Bone marrow (tissue), 2 donors: ENCODE measurements at places on chromosomes 3 and 15.

GRCh38 chr3:45986303-45986982 is 9.2 kb downstream of the FYCO1 start:
- no peak for DNase-seq

GRCh38 chr3:105762749-105763658 is 105.8 kb downstream of the CBLB start:
- no peak for DNase-seq

- no peak for DNase-seq
Measured at GRCh38 chr3:88852606-88853005, 254.8 kb upstream of the EPHA3 start.

DNA sequence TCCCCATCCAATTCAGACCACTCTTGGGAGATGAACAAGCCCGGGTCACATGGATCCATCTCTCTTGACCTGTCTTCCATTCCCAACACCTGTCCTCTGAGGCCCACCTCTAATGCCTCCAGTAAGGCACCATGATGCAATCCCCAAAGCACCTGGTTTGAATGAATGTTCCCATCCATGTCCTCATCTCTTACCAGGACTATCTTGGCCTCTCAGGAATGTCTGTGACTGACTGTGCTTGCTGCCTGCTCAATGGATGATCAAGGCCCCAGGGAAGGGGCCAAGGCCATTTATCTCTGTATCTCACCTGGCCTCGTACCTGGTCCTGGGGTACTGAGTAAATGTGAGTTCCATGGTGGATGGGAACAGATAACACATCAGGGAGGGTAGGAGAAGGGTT is 49.7 kb downstream of the SLCO2A1 start:
- no peak for DNase-seq

- DNase-seq = no peak
Measured at GRCh38 chr3:65995030-65995429, 43.7 kb downstream of the MAGI1 start.

GRCh38 chr3:50154476-50154839 is 666 bp upstream of the SEMA3F start:
- no peak for DNase-seq

DNA sequence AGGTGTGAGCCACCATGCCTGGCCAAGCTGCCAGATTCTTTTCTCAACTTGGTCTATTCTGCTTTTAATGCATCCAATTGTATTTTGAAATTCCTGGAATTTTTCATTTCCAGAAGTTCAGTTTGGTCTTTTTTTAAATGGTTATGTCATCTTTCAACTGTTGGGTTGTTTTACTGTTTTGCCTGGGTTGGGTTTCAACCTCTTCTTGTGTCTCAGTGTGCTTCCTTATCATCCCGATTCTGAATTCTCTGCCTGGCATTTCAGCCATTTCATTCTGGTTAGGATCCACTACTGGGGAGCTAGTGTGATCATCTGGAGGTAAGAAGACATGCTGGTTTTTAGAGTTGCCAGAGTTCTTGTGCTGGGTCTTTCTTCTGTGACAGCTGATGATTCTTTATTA is 61.5 kb downstream of the LRRC49 start:
- DNase-seq = no peak

- DNase-seq = no peak
Measured at GRCh38 chr3:149402481-149402880, 25.0 kb upstream of the TM4SF1 start.

GRCh38 chr15:37009288-37009687 is 91.1 kb downstream of the MEIS2 start:
- no peak for DNase-seq

DNA sequence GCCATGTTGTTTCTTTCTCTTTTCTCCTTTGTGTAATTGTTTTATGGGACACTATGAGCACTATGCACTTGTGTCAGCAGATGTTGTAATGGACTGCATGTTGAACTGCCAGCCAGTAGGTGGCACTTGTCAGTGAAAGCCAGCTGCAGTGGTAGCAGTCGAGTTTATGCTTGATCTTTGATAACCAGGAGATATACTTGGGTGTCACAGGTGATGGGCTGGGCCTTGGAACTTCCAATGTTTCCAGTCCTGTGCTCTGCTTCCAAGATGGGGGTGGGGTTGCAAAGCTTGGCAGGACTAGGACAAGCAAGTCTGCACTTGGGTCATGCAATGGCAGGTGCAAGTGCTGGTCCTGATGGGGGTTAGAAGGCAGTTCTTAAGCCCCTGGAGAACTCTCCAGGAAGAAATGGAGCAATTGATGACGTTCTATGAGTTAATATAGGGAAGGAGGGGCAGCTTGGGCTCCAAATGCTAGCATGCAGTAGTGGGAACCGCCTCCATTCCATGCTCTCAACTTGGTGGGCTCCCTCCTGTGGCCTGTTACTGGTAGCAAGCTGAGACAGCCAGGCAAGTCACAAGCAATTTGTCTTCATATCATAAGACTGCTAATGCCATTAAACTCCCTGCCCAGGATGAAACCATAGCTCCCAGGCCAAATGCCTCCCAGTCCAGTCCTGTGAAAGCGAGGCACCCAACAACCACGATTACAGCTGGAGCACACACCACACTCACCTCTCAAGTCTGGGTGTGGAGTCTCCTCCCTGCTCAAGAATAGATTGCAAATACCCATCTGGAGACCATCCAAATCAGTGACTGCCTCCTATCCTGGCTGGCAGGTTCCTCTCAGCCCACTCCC is 287.2 kb downstream of the CGGBP1 start:
- DNase-seq = no peak

GRCh38 chr15:50803479-50804180 is 38.1 kb upstream of the SPPL2A start:
- no peak for DNase-seq

- DNase-seq = no peak
Measured at GRCh38 chr15:26945046-26945445, 25.9 kb upstream of the GABRG3 start.

GRCh38 chr15:101105059-101105891 is 146.6 kb downstream of the CHSY1 start:
- DNase-seq = no peak

DNA sequence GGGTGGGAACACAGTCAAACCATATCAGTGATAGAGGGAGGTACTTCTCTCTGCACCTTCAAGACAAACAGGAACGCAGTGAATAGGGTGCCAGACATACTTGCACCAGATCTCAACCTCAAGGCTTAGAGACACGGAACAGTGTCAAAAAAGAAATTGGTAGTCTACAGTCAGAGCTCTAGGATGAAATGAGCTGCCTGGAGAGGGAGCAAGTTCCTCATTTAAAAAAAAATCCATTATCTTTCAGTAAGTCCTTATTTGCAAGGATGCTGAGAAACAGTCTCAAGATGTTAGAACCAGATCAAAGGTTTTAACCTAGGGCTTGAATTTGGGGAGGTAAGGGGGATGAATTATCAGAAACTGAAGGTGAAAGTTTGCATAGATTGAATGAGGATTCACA is 20.2 kb upstream of the LMCD1 start:
- no peak for DNase-seq

- DNase-seq = peak; percentile 1
Measured at GRCh38 chr15:33132722-33133345, 61.7 kb downstream of the FMN1 start.

GRCh38 chr3:25448750-25449692 is 21.0 kb downstream of the RARB start:
- no peak for DNase-seq

- no peak for DNase-seq
Measured at GRCh38 chr3:184767377-184767776, 44.6 kb upstream of the VPS8 start.

- DNase-seq = no peak
Measured at GRCh38 chr3:64187065-64187959, 38.0 kb downstream of the PRICKLE2 start.

GRCh38 chr3:132198516-132198915 is 118.7 kb upstream of the ACP3 start:
- no peak for DNase-seq

DNA sequence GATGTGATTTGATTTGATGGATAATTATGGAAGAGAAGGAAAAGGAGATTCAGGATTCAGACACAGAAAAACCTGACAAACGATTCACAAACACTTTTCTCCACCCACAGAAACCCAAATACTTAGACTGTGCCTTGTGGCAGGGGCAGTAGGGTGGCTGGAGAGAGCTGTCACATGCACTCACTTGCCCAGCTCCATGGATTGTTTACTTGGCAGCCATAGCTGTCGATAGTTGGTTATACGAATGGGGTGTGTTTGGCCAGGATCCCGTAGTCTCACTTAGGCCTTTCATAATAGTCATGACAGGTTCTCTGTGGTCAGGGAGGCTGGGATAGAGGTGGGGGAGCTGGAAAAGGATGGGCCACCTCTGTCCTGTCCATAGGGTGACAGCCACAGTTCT is 76.9 kb downstream of the CACNA1D start:
- no peak for DNase-seq

DNA sequence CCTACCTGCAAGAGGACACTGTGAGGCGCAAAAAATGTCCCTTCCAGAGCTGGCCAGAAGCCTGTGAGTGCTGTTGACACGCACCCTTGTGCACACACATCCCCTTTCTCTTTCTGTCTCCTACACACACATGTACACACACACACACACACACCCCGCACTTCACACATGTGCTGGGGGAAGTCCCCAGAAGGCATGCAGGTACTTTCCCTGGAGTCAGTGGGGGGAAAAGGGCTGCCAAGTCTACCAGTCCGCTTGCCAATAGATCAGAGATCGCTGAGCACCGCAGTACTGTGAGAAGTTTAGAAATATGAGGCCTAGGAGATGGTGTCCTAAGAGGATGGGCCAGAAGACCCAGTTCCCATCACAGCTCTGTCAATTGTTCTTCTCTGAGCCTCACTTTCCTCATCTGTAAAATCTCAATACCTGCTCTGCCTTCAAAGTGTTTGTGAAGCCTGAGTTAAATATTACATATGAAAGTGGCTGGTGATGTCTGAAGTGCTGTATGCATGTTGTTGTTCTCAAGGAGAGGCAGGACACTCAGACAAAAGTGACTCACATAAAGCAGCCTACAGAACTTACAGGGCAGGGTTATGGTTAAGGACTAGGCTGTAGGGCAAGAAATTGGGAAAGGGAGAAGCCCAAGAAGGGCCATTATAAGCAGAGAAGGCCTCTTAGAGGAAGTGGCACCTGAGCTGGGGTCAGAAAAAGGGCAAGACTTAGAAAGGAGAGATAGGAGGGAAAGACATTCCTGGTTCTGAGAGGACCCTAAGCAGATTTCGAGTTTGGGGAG is 6.8 kb downstream of the IL17RE start:
- DNase-seq = no peak

GRCh38 chr15:78984041-78984440 is 39.2 kb upstream of the CTSH start:
- no peak for DNase-seq

DNA sequence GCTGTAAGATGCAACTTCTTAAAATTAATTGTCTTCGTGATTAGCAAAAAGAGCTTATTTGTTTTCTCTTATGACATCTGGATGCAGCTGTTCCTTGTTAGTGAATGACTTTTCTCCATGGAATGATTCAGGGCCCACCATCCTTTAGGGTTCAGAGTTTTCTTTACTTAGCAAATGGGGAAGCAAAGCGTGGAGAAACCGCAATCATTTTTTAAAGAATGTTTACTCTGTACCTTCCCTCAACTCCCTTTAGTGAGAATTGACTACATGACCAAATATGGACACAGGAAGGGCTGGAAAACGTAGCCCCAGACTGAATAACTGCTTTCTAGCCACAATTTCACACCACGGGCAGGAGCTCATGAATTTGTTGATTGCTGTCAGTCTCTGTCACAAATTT is 130.1 kb downstream of the EDEM1 start:
- DNase-seq = no peak

GRCh38 chr15:38538328-38539007 is 26.1 kb downstream of the RASGRP1 start:
- DNase-seq = no peak

GRCh38 chr15:37362414-37362813 is 262.1 kb upstream of the MEIS2 start:
- DNase-seq = no peak

DNA sequence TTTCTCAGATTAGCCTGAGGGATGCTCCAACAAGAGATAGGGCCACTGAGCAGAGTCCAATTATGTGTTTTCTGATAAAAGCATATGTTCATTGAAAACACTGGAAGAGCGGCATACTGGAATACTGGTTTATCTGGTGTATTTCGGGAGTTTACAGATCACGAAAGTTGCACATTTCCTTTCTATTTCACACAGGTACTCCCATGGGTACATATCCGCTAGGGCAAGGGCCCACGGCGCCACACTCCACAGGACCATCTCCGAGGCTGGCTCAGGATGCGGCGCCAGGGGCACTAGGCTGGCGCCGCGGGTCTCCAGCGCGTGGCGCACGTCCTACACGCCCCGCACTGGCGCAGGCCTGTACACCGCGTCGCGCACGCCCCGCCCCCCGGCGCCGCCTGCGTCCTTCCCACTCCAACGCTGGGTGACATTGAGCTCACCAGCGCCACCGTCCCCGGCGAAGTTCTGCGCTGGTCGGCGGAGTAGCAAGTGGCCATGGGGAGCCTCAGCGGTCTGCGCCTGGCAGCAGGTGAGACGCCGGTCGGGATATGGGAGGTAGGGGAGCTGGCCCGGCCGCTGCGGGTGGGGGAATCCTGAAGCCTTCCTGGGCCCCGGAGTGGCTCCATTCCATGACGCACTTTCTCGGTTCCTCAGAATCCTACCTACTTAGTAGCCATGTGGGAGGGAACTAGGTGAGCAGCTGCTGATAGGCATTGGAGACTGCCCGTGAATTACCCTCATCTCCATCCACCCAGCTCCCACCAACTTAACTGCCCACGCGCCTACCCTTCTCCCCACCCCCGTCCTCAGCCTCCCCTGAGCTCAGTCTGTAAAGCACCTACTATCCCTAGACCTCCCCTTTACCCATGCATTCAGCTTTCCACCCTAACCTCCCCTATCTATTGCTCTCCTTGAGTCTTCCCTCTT is at the start of gene FAM162A:
Gene FAM162A (plus strand): TSS at position 412 of the 927 bp plus-strand sequence. CDS start 84 bp downstream, at position 496.
- peak; percentile 88 for DNase-seq

GRCh38 chr3:154933581-154933980 is 146.5 kb upstream of the MME start:
- DNase-seq = no peak

DNA sequence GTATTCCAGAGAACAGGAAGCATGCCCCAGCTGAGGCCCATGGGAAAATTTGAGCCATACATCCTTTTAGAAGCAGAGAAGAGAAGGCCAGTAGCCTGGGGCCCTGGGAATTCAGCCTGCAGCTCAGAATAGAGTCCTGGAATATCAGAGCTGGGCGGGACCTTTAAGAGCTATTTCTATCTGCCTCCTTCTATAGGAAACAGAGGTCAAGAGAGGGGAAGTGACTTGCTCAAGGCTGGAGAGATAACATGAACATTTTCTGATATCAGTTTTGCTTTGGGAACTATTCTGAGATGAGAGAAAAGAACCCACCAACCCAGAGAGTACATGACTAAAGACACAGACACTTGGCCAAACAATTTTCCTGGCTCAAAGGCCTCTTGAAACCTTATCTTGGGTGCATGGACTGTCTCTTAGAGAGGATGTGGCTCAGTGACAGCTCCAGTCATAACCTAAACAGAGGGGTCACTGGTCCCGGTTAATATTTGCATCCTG is 26.0 kb downstream of the MASP1 start:
- DNase-seq = no peak

- no peak for DNase-seq
Measured at GRCh38 chr3:184058029-184058428, 5.2 kb downstream of the HTR3C start.

GRCh38 chr3:120311863-120312794 is 27.1 kb upstream of the GPR156 start:
- no peak for DNase-seq
